ENCODE measurements at places on chromosomes 2 and 18.

DNA sequence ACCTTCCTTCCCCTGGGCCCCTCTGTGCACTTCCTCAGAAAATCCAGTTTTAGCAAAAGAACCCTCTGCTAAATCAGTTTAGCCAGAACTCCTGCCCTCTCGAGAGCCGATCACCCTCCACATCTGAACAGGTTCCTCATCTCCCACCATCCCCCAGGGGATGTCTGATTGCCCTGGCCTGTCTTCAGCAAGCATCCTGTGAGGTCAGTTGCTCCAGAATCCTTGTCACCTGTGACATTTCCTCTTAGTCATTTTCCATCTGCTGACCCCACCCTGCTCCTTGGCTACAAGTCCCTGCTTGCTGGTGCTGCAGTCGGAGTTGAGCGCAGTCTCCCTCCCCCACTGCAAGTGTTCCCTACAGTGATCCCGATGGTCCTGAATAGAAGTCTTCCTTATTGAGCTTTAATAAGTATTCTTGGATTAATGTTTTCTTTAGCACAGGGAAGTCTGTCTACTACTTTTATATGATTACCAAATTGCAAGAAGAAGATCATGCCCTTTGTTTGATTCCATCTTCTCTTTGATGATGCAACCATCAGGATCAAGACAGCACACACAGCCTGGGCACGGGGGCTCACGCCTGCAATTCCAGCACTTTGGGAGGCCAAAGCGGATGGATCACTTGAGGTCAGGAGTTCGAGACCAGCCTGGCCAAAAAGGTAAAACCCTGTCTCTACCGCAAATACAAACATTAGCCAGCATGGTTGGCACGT lies 30.9 kb upstream of the UBE2F start:
- DNase-seq = no peak

GRCh38 chr18:12006488-12006840 lies 25.2 kb downstream of the IMPA2 start:
- no peak for DNase-seq

- no peak for DNase-seq
Measured at GRCh38 chr2:215707608-215708007, 271.7 kb upstream of the FN1 start.

- DNase-seq = no peak
Measured at GRCh38 chr2:219460424-219460926, 25.8 kb downstream of the SPEG start.

- no peak for DNase-seq
Measured at GRCh38 chr18:45251236-45251635, 364.0 kb upstream of the SLC14A2 start.

DNA sequence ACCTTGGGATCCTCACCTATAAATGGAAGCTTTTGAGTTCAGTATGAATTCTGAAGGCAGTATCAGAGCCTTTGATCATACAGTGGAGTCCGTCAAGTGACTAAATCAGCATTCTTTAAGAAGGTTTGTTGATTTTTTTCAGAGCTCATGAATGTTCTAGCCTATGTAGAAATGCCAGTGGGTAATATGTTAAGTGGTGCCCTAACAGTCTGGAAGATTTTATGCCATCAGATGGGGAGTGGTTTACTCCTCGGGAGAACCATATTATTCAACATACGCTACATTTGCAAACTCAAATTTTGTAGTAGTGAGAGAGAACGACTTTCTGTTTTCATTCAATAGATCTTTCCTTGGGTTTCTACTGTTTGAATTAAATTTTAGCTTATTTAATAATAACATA lies 225.0 kb upstream of the ACVR2A start:
- DNase-seq = no peak

- no peak for DNase-seq
Measured at GRCh38 chr2:151840216-151841046, 12.2 kb upstream of the ARL5A start.

DNA sequence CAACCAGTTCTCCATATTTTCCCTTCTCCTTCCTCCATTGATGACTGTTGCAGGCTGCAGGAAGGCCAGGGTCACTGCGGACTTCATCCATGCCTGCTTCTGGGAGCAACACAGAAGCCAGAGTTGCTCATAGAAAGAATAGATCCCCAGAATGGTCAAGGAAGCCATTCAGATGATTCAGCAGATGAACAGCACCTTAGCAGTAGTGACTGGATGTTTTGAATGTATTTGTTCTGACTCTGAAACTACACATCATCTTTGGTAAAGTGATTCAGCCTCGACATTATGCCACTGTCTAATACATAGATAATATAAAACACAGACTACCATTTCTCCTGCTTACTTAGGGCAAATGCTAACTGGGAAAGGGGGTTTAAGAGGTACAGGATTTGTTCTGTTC lies 411.6 kb downstream of the RND3 start:
- no peak for DNase-seq

DNA sequence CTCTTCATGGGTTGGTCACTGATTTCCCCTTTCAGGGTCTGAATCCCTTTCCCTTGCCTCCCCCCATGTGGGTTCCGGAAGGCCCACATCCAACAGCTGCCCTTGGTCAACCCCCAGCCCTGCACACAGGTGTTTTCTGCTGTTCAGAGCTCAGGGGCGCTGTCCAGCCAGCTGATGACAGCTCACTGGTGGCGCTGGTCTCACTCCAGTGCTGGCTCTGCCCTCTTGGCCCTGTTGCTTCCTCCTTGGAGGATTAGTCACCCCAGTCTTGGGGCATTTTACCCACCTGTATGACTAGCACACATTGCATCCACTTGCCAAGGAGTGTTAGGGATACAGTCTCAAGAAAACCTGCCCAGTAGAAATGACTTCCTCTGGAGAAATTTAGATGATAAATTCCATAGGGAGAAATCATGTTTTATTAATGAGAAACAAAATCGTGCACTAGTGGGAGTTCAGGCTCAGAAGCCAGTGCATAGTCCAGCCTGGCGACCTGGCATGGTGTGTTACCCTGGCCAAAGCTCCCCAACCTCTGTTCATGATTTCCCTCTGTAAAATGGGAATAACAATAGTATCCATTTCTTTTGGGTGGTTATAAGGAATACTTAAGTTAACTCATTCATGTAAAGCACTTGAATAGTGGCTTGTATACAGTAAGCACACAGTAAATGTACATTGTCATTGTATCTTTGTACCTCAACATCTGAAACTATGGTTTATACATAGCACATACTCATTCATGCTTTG lies 21.6 kb downstream of the CRIM1 start:
- DNase-seq = no peak

- no peak for DNase-seq
Measured at GRCh38 chr2:179454443-179455171, 190.0 kb upstream of the SESTD1 start.

- DNase-seq = peak; percentile 68
Measured at GRCh38 chr2:157898591-157898996, 22.5 kb upstream of the ACVR1 start.

DNA sequence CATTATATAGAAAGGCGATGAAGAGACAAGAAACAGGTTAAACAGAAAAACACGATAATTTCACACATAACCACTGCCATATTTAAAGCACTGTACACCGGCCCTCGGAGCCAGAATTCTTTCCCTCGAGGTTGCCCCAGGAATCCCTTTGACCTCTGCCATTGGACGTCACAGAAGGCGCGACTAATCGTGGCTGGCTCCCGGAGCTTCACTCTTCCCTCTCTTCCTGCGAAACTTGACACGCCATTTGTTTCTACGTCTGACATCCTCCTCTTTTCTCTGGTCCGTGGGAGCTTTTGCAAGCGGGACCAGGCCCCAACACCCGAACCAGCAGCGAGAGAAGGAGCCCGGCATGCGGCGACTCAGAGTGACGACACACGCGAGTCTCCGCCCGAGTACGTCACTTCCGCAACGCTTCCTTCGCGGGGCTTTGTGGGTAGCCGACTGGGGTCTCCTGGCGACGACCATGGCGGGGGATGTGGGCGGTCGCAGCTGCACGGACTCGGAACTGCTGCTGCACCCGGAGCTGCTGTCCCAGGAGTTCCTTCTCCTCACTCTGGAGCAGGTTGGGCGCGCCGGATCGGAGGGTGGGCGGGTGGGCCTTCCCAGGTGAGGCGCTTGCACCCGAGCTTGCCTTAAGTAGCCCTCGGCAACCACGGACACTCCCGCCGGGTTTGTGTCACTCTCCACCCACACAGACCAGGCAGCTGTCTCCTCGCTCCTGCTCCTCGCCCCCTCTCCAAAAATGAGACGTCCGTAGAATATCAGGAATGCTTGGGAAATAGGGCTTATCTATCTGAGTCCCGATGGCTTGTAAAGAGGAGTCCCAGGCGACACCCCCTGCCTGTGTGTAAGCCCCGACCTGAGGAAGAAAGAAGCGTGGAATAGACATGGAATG lies at the start of gene C2orf49:
C2orf49 (plus strand) TSS at position 419 of the 898 bp plus-strand sequence; CDS start at position 467, 48 bp downstream.
- DNase-seq = peak; percentile 90

DNA sequence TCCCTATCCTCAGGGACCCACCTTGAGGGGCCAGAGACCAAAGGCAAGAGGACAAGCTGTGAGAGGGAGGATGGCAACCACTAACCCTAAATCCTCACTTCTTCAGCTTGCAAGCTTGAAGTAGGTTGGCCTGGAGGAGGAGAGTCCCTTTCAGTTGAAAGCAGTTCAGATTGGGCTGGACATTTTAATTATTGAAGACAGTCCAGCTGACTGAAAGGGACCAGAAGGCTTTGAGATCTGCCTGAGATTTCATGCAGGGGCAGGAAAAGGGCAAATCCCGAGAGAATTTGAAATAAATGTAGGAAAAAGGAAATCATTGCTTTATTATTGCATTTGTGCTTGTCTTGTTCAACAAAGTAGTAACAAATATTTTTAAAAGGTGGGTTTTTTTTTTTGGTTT lies 118.9 kb upstream of the STON1 start:
- no peak for DNase-seq

DNA sequence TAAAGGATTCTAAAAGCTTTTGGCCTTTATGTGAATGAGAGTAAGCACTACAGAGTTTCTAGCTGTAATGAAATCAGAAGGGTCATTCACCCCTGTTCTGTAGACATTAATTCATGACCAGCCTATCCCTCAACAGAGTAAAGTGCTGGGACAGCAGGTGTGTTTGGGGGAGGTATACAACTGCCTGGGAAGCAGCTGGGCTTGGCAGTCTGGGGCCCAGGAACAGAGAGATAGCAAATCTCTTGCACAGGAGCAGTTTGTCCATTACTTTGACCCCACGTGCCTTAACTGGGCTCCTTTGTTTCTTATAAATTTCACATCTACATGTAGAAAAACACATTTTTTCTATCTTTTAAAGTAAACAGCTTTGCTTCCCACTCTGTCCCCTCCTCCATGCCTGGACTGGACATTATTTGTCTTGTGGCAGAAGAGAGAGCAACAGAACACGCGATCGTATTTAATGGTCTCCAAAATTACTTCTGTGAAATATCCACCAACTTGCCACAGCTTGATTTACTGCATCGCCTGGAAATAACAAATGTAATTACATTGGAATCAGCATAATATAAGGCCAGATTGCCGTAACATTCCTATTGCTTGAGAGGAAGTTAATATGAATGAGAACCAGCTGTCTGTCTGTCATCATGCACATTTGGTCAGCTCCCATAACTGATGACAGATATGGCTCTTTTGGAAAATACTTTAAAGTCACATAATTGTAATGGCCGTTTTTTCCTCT lies 263.8 kb downstream of the RBM43 start:
- DNase-seq = no peak

DNA sequence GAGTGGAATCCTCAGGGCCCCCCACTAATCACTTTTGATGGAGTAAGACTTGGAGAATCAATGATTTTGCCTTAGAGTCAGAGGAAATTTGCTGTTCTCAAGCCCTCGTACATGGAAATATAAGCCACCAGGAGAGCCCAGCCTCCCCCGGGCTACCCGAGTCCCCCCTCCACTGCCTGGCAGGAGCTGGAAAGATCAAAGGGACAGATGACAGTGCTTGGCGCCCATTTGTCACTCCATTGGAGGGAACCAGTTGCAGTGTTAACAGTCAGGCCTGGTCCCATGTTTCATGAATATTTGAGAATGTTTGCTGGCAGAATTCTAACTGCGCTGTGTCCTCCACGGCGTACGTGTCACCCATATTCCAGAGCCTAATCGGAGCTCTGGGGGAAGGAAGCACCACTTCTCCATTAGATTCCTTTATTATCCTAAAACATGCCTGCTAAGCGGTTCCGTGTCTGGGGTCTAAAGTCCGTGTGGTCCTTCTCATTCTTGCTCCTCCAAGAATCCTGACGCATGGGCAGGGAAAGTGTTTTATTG lies 202.4 kb downstream of the KLHL29 start:
- DNase-seq = no peak

DNA sequence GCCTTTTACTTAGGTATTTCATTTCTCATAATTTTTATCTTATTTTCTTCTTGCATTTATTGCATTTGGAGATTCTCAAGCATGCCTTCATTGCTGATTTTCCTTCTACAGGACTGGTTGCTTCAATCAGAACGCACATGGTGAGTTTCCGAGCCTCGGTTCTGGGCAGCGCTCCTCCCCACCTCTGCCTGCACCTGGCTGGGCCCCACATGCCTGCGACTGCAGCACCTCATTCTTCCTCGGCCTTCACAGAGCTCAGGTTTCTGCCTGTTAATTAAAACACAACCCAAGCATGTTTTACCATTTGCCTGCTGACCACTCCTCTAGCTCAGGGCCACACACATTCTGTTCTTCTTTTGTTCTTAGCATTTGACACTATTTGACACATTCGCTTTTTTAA lies 398.8 kb downstream of the GALR1 start:
- no peak for DNase-seq

DNA sequence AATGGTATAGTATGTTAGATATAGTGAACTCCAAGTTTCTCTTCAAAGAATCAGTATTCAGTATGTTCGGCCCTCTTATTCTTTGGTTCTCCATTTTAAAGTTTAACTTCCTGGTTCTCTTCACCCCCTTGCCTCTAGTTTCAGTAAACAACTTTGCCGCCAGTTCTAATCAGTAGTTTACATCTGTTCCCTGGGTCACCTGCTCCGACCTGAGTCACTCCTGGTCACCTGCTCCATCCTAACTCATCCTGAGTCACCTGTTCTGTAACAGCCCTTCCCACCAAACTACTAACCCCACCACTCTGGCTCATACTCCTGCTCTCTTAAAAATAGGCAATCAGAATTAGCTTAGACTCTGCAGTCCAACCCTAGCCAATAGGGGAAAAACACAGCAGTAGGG lies 23.7 kb upstream of the TEX51 start:
- DNase-seq = no peak

- no peak for DNase-seq
Measured at GRCh38 chr2:239518286-239519088, 117.7 kb upstream of the HDAC4 start.

DNA sequence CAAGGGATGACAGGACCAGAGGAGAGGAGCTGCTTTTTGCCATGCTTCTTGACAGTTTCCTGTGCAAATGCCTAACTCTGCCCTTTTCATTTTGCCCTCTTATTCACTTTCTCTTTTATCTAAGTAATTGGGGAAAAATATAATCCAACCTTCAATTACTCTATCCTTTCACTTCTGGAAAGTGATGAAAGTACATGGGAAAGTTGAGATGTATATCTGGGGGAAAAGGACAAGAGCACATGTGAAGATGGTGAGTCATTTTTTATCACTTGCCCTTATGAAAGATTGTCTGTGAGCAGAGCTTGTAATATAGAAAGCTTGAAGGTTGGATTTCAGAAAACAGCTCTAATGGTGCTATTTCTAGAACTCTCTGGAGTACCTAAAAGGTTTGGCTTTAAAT lies 1070.7 kb downstream of the CNTNAP5 start:
- no peak for DNase-seq

- no peak for DNase-seq
Measured at GRCh38 chr18:4762330-4762729, 307.2 kb upstream of the DLGAP1 start.

Measured in activated CD8-positive, alpha-beta memory T cell treated with anti-CD3 and anti-CD28 coated beads, Interleukin-2, amount 50 U/mL, for 4 hours (primary cell).